Activated gamma-delta T cell treated with Interleukin-2 at 50 U/mL for 16 hours (primary cell): ENCODE measurements at places on chromosomes 4 and X.

GRCh38 chr4:130067419-130067818 is 971.5 kb downstream of the C4orf33 start:
- no peak for DNase-seq

- DNase-seq: no peak
Observed at GRCh38 chr4:25437926-25438325, 60.9 kb downstream of the ANAPC4 start.

DNA sequence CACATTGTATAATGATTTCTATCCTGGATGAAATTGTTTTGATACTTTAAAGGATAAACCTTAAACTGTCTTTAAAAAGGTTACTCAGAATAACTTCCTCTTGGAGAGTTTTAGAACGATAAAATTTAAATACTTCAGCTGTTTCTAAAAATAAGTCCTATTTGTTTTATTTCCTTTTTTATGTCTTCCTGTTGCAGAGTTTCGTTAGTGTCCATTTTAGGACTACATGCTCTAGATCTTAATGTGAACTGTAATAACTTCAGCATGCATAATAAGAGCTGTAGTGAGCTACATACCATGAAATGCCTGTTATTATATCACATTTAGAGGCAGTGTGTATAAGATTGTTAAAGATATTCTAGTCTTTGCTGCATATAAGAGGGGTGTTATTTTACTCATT is 14.6 kb downstream of the ATP10D start:
- no peak for DNase-seq

- no peak for DNase-seq
Observed at GRCh38 chrX:70553516-70553915, 108.9 kb downstream of the DLG3 start.

- DNase-seq: no peak
Observed at GRCh38 chrX:70026112-70026850, 23.5 kb downstream of the AWAT2 start.

DNA sequence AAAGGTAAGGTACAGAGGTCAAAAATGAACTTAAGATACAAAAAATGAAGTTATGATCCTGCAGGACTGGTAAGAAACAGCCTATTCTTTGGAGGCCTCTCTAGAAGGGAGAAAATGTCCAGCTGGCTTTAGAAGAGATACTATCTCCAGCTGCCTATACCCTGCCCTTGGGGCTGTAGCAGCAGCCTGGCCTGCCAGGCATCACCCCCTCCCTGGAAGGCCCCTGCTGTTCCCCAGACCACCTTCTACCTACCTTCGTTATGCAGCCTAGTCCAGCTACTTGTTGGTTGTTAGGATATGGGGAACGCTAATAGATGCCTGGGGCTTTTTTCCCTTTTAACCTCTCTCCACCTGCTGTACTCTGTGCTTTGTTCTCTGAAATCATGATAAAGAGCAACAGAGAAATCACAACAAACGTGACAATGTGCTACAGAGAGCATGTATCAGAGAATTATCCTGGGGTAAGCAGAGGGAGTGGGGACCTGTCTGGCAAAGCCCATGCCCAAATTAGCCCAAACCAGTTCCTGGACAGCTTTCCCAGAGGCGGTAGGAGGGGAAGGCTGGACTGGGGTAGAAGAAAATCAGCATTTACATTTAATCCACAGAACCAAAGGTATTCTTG is 34.5 kb downstream of the FRMD7 start:
- DNase-seq: no peak

DNA sequence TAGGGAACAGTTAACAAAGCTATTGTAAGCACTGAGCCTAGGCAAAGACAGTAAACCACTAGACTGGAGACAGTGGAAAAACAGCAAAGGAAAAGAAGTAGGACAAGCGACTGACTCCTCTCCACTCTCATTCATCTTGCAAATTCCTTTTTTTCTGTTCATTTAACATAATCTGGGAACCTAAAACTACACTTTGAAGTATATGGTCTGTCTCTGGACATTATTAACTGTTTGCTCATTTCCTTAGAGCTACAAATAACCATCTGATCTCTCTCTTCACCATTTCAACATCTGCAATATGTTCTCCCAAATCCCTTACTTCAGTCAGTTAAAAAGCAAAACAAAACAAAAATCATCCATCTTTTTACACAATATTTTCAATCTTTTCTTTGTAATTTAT is 642 bp downstream of the HMGN5 start:
- DNase-seq: no peak

DNA sequence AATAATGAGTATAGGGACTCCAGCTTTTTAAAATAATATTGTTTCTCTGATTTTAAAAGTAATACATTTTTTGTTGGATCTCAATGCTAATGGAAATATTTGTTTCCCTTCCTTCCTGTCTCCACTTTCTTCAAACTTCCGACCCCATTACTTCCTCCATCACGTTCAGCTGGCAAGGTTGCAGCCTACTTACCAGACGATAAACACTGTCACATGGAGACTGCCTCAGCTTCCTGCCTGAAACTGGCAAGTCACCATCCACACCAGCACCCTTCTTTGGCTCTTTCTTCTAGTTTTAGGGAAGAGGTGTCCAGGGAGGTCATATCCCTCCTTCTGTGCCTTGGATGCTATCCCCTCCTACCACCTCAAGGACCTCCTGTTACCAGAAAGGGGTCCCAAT is 3.4 kb upstream of the INTU start:
- DNase-seq: no peak

DNA sequence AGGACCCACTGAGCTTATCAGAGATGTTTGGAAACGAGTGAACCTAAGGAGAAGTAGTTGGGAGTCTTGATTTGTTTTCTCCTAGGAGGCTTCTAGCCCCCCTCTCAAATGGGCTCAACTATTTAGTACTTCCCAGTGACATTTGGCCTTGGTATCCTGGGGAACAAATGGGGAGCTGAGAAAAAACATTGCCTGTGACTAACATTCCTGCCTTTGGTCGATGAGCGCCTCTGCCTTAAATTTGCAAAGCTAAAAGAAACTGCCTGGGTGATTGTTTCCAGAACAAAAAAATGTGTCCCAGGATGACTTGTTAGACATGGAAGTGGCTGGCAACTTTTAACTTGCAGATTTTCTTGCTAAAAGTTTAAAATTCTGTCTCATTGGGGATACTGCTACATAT is 58.8 kb upstream of the IGFBP7 start:
- DNase-seq: no peak

DNA sequence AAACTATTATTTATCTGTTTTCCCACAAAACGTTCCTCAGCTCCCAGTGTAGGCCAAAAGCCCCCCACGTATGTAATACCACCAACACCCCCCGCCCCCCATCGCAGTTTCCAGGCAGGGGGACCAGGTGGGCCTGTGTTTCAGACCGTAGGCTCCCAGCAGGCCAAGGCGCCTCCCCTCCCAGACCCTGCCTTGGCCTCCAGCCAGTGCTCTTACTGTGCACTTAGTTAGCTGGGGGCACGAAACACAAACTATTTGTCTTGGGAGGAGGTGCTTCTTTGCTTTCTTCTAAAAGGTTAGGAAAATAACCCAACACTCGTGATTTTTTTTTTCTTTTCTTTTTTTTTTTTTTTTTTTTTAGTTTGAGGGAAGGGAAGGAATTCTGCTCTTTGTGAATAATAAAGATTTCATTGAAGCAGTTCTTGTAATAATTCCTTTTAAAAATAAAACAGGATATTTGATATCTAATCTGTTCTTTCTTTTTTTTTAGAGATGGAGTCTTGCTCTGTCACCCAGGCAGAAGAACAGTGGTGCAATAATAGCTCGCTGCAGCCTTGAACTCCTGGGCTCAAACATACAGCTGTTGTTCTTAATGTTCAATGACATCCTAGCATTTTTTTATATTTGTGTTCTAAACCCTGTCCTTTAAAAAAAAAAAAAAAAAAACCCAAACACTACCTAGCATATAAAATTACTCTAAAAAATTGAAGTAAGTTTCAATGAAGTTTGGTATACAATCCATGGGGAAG is 83.0 kb upstream of the CLDN34 start:
- no peak for DNase-seq

GRCh38 chr4:38957261-38957815 is 74.9 kb downstream of the TMEM156 start:
- no peak for DNase-seq

DNA sequence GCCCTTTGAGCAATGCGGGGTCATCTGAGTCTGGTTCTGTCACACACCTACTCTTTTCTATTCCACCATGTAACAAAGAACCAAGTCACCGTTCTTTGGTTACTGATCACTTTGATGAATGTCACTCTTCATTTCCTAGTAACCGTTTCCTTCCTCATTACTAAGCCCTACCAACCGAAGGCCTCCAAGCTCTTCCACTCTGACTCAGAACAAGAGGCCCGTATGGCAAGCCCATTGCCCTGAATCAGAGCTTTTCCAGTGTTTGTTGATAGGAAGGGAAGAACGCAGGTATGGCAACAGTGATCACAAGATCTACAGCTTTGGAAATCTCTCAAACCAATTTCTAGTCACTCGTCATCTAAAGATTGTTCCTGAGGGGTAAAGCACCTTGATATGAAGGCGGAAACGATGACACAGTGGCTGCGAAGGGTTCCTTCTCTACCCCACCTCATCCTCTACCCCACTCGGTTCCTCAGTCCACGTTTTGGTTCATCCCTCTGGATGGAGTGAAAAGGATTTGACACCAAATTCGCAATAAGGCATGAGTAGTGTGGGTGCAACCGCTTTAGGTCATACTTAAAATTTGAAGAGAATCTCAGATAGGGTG is 28.0 kb upstream of the CD40LG start:
- no peak for DNase-seq

- no peak for DNase-seq
Observed at GRCh38 chrX:100296183-100296753, 113.8 kb downstream of the PCDH19 start.

DNA sequence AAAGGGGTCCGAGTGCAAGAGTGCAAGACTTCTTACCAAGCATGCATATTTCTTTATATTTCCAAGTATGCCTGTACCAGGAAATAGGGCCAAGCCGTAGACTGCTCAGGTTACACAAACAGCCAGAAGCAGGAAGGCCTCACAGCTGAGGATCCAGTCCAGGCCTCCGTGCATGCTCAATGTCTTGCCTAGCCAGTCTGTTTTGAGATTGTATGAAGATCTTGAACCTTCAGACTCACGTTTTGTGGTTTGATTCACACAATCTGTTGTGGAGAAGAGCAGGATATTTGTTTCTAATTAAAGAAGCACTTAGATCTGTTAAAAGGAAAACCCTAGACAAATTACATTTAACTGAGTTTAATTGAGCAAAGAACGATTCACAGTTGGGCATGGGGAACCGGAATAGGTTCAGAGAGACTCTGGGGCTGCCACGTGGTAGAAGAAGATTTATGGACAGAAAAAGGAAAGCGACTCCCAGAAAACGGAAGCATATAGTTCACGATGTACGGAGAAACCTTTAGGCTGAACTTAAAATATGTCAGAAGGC is 1.2 kb downstream of the MGST2 start:
- no peak for DNase-seq

- DNase-seq: no peak
Observed at GRCh38 chr4:58957711-58958110, 1847.5 kb upstream of the IGFBP7 start.

GRCh38 chr4:74328501-74328900 is 20.2 kb downstream of the EPGN start:
- DNase-seq: no peak

DNA sequence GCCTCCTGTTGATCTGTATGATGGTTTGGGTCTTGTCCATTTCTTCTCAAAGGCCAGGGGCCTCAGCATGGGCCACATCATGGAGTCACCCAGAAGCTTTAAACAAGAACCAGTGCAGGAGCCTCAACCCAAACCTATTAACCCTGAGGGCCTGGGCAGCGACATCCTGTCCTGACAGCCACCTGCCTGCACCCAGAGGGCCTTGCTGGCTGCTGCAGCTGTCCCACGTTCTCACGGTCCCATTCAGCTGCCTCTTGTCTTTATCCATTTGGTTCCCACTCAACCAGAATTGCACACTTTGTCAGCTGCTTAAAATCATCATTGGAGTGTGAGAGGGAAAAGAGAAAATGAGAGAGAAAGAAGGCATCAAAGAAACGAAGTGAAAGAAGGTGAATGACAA is 21.6 kb downstream of the C4orf50 start:
- DNase-seq: no peak

DNA sequence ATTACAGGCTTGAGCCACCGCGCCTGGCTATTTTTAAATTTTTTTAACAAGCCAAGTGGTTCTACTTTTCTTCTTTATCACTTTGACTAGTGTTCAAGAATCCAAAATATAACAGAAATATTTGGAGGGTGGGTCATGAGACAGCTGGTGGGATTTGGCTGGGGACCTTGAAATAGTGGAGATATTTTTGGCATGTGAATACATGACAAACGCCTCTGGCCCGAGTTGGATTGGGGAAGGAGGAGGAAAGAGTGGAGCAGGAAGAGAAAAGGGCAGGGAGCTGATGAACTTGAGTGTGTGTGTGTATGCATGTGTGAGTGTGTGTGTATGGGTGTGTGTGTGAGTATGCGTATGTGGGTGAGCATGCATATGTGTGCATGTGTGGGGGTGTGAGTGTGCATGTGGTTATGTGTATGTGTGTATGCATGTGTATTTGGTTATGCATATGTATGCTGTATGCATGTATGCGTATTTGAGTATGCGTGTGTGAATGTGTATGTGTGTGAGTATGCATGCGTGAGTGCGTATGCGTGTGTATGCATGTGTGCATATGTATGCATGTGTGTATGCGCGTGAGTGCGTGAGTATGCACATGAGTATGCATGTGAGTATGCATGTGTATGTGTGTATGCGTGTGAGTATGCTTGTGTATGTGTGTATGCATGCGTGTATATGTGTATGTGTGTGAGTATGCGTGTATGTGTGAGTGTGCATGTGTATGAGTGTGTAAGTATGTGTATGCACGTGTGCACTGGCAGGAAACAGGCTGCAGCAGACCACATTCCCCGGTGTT is 49.6 kb downstream of the JADE1 start:
- no peak for DNase-seq

DNA sequence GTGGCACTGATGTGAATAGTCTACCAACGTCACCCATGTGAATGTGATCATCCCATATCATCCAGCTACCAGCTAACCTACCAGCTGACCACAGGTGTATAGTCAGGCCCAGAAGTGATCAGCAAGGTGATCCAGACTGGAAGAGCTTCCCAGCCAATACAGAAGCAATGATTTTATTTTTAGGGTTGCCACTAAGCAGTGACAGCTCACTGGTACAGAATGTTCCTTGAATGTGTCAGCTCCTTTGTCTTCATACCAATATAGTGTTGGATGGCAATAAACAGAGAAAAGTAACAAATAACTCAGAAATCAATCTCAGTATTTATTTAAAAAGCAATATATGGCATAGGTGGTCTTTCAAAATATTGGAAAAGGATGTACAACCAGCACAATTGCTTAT is 361.8 kb upstream of the CPEB2 start:
- no peak for DNase-seq

GRCh38 chr4:20311856-20312255 is 60.2 kb downstream of the SLIT2 start:
- DNase-seq: no peak

DNA sequence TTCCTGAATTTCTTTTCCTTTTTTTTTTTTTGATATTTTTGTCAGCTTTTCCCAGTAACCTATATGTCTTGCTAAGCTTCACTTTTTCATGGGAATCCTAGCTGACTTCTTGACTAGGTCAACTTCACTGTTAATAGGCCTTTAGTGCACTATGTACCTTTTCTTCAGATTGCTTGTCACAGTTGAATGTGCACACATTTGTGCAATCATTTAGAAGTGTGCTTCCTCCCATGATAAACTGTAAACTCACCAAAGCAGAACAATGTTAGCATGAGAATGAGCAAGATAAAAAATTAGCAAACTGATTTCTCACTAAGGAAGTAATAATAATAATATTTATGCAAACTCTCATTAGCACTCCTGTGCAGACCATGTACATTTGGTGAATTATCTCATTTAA is 173.2 kb downstream of the PABPC4L start:
- no peak for DNase-seq
